ACHN (cell line): ENCODE measurements at places on chromosomes 3 and 15.

DNA sequence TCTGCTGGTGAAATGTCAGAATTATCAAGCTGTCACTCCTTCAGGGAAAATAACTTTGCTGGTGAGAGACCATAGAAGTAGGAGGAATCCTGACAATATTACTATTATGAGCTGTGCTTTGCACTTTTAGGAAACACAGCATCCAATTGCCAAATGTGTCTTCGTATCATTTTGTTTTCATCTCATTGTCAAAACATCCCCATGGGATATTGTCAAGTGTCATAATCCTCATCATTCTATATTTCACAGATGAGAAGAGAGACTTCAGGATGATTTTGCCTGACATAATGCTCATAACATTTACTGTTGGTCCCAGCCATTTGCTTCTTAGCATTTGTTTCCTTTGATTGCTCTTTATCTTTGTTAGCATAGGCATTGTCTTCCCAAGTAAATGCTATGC lies 120.5 kb upstream of the NUDT16 start:
- no peak for DNase-seq

- no peak for DNase-seq
Measured at GRCh38 chr3:85228966-85229365, 270.2 kb downstream of the CADM2 start.

DNA sequence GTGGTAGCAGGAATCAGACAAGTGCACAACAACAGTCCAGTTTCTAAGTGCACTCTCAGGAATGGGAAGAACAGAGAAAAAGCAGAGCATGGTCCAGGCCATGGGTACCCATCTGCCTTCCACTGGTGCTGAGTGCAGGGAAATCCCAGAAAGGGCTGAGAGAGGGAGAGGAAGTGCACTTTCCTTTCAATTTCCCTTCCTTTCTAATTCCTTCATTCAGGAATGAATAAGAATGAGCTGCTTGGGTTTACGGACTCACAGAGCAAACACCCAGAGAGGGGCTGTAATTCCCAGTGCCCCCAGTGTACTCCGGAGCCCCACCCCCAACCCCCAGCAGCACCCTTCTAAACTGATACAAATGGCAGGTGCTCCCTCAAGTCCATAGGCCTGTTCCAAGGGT lies 300.6 kb downstream of the FOXP1 start:
- no peak for DNase-seq

DNA sequence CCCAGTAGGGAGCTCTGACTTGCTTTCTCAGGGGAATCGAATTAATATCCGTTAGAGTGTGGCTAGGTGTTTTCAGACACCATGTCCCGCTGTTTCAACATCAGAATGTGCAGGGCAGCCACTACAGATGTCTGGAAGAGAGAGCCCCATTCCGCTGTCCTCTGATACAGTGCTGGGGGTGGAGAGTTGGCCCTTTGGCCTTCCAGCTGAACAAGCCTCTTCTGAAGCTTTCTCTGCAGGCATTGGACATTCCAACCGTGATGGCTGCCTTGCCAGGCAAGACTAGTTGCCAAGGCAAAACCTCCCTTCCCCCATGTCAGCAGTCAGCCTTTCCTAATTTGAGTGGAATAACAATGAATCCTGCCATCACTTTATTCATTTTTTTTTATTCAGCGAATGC lies 1.5 kb downstream of the FAH start:
- no peak for DNase-seq

GRCh38 chr15:25536801-25537611 lies 98.2 kb upstream of the UBE3A start:
- no peak for DNase-seq

DNA sequence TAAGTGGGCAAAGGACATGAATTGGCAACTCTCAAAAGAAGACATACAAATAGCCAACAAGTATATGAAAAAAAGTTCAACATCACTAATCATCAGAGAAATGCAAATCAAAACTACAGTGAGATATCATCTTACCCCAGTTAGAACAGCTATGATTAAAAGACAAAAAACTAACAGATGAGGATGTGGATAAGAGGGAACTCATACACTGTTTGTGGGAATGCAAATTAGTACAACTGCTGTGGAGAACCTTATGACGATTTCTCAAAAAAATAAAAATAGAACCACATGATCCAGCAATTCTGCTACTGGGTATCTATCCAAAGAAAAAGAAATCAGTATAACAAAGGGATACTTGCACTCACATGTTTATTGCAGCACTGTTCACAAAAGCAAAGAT lies 28.6 kb downstream of the NEK10 start:
- no peak for DNase-seq

DNA sequence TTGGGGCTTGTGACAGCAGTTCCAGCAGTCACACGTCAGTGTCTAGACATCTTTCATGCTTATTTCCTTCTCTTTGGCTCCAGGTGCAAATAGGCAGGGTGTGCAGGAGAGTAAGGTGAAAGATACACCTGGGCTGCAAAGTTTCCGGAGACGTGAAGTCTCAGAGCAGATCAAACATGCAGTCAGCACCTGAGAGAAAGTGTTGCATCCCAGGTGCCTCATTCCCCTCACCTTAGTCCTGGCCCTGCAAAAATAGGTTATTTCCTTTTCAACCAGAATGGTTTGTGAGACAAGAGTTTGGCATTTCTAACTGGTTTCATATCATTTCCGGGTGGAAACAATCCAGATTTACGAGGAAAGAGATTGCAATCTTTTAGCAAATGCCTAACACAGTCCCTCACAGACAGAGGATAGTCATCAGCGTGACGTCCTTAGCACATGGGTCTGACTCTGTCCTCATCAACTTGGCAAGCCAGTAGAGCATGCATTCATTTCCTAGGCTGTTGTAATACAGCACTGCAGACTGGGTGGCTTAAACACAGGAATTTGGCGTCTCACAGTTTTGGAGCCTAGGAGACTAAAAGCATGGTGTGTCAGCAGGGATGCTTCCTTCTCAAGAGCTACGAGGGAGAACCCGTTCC lies 58.2 kb upstream of the ARRDC4 start:
- DNase-seq: peak; percentile 38

GRCh38 chr3:123880998-123881561 lies 3.1 kb downstream of the MYLK start:
- DNase-seq: peak; percentile 44

DNA sequence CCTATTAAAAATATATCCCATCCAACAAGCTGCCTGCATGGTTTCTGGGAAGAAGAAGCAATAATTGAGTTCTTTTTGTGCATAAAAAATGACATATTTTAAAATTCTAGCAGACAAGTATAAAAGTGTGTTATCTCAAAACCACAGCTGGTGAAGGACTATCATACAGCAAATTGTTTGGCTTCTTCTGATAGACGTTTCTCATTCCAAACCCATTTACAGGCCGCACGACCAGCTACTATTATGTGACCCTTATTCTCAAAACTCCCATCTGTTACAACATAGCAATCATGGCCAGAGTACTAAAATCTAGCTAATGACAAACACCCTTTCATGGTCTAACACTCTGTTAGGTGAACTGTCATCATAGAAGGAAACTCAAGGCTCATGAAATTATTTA lies 21.7 kb downstream of the ETFA start:
- DNase-seq: no peak

- DNase-seq: no peak
Measured at GRCh38 chr3:183897606-183898005, 12.9 kb upstream of the PARL start.

- DNase-seq: peak; percentile 1
Measured at GRCh38 chr15:82979726-82980125, 6.3 kb upstream of the RAMAC start.

GRCh38 chr3:122964811-122965210 lies 62.8 kb downstream of the SEMA5B start:
- no peak for DNase-seq

- no peak for DNase-seq
Measured at GRCh38 chr15:90072978-90073640, 29.2 kb downstream of the IDH2 start.

- peak; percentile 55 for DNase-seq
Measured at GRCh38 chr3:171646357-171647133, 163.7 kb downstream of the PLD1 start.

- DNase-seq: no peak
Measured at GRCh38 chr3:83807511-83807910, 1151.3 kb upstream of the CADM2 start.

GRCh38 chr15:39629371-39629770 lies 48.5 kb downstream of the THBS1 start:
- DNase-seq: no peak

DNA sequence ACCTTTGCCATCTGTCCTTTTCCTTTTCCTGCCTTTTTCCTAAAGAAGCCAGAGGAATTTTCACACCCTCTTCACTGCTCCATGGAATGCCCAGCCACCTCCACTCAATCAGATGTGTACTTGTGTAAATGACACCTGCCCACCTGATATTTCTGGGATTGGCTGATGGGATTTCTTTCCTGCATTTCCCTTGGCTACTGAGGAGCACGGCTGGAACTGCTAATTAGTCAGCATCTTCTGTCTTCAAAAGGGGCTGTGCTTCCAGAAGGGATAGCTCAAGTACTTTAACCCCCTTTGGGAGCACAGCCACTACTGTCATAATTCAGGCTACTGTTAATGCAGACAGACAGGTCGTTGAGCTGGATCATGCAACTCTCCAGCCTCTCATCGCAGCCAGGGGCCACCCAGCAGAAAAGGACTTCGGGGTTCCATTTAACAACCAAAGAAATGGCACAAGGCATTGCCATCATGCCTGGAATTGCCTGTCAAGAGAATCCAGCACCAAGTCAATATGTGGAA lies 38.6 kb downstream of the MGLL start:
- DNase-seq: no peak

- no peak for DNase-seq
Measured at GRCh38 chr3:70740872-70741271, 428.4 kb upstream of the MDFIC2 start.

GRCh38 chr15:26682598-26683164 lies 90.2 kb downstream of the GABRB3 start:
- DNase-seq: no peak

DNA sequence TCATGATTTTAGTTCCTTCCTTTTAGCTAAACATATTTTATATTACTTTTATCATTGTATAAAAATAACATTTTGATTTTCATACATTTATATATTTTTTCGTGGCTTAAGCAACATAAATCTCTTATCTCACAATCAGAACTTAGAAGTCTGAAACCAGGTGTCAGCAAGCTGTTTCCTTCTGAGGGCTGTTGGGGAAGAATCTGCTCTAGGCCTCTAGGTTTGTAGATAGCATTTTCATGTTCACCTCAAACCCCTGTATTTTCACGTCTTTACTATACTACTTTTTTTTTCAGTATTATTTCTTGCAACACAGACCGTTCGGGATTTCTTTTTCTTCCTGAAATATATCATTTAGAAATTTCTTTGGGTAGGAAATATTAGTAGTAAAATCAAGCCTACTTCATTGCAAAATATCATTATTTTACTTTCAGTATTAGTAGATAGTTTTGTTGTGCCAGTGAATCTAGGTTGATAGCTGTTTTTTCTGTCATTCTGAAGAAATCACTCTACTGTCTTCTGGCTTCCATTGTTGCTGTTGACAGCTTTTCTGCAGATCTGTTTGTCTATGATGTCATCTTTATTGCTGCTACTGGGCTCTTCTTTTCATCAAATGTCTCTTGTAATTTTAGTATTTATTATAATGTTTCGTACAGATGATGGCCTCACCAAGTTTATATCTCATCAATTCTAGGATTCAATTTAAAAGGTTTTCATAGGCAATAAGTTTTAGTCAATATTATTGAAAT lies 756.3 kb downstream of the VGLL3 start:
- DNase-seq: no peak

GRCh38 chr3:100029689-100030088 lies 84.6 kb downstream of the FILIP1L start:
- no peak for DNase-seq
